ENCODE measurements at places on chromosomes 1 and 21. TPM values are rescaled to one million over a fixed set of nuclear protein-coding genes. Genes with fewer than 3 reads are reported as not detected.

Gene F13B
- total RNA-seq: not detected

Gene LAX1
- not detected for total RNA-seq

Gene CCDC17
- 0.78 TPM for total RNA-seq

Gene HHAT
- total RNA-seq: 9.2 TPM

Gene GCSAML
- total RNA-seq: not detected

Gene ESPN
- total RNA-seq: 0.05 TPM
